Calu3 (cell line): ENCODE measurements at places on chromosomes 7 and 10. TPM values are rescaled to one million over a fixed set of nuclear protein-coding genes. Genes with fewer than 3 reads are reported as not detected.

FIGNL1 gene
- total RNA-seq: 36.3 and 42.5 TPM in 2 replicates

SKIDA1 gene
- 0.40 TPM in 1 of 2 replicates, not detected in the other for total RNA-seq

OR2A42 gene
- not detected in 2 replicates for total RNA-seq

TCAF2 gene
- 0.34 and 0.52 TPM in 2 replicates for total RNA-seq

MMS19 gene
- total RNA-seq: 39.8 and 46.5 TPM in 2 replicates

GNG11 gene
- total RNA-seq: 2.6 and 3.5 TPM in 2 replicates

SNX10 gene
- total RNA-seq: 19.6 and 22.1 TPM in 2 replicates

HSPA14 gene
- total RNA-seq: 21.3 and 22.9 TPM in 2 replicates

MET gene
- 242 and 249 TPM in 2 replicates for total RNA-seq

CUZD1 gene
- total RNA-seq: 0.93 and 1.5 TPM in 2 replicates

AGBL3 gene
- 5.4 and 6.3 TPM in 2 replicates for total RNA-seq

ZNF487 gene
- total RNA-seq: 2.5 and 3.4 TPM in 2 replicates

IFIT1 gene
- 52.3 and 201 TPM in 2 replicates for total RNA-seq

ADIRF gene
- 2.2 TPM in 1 of 2 replicates, not detected in the other for total RNA-seq

VWA2 gene
- total RNA-seq: 4.2 and 5.8 TPM in 2 replicates

SPDYE11 gene
- total RNA-seq: not detected in 2 replicates

NRG3 gene
- total RNA-seq: 35.3 and 46.3 TPM in 2 replicates

C10orf71 gene
- not detected in 2 replicates for total RNA-seq
